ENCODE measurements at places on chromosomes 4 and X.

- DNase-seq: no peak
Measured at GRCh38 chr4:21061902-21062301, 361.6 kb downstream of the PACRGL start.

- no peak for DNase-seq
Measured at GRCh38 chr4:158667651-158668198, 4.0 kb downstream of the C4orf46 start.

DNA sequence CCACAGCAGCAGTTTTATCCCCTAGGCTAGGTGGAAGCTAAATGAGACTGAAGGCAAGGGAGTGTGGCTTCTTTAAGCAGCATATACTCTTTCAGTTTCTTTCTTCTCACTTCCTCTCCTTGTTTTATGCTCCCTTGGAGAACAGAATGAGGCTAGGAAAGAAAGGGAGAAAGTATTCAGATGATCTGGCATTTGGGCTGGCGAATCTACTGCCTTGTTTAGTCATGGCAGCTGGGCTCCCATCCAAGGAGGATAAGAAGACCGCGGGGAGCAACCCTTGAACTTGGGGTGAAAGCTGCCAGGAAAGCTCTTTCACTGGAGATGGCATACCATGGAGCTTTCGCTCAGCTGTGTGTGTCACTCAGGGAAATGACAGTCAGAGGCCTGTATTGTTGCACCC, 72.1 kb downstream of the ARHGEF38 start:
- no peak for DNase-seq

DNA sequence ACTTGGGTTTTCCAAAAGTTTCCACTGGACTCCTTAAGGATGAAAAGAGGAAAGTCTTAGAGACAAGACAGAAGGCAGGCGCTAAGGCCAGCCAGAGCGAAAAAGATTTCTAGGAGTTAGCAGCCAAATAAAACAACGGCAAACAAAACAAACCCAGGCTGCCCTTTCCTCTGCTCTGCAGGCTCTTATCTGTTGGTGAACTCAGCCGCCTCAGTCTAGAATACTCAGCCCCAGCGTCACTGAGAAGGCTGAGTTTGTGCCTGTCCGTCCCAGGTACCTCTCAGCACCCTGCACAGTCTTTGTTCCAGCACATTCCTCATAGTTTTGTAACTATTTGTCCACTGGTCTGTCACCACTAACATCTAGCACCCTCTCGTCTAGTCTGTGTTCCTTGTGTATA, 75.6 kb upstream of the FAM9C start:
- DNase-seq: no peak

DNA sequence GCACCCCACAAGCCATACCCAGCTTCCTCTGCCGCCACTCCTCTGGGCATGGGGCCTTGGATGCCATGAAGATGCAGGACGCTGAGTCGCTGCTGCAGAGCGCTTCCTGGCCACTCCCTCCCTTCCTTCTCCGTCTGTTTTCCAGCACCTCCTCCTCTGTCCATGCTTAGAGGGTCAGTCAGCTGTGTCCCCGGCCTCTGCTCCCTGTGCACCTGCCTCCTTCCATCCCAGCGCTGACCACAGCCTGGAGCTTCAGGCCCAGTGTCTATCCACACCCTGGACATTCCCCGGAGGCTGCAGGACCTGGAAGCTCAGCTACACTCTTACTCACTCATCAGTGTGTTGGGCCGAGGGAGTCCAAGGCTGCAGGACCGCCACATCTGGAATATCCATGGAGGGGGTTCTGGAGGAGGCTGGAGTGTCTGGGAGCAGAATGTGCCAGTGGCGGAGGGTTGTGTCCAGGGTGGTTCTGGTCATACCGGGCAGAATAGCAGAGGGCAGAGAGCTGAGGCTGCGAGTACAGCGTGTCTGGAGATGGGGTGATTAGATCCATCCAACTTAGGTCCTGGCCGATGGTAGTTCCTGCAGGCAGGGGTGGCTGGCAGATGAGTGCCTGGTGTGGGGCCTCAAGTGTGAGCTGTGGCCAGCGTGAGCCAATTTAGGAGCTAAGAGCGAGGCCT, 58.6 kb upstream of the ADRA2C start:
- no peak for DNase-seq

DNA sequence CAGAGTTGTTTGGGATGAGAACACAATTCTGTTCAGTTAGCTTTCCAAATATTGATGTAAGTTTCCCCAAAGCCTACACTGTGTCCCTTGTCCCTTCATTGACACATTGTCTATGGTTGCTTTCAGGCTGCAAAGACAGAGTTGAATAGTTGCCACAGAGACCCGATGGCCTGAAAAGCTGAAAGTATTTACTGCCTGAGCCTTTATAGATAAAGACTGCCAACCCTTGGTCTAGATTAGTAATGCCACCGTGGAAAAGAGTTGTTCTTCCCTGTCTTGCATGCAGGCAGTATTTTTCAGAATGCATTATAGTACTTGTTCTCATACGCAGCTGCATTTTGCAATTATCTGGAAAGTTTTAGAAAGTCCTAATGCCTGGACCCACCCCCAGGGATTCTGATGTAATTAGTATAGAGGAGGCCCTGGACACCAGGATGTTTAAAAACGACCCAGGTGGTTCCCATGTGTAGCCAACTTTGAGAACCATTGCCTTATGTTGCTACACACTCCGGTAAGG, 180.8 kb downstream of the FRMPD4 start:
- DNase-seq: no peak

- DNase-seq: no peak
Measured at GRCh38 chr4:138406876-138407275, 164.7 kb upstream of the SLC7A11 start.

GRCh38 chr4:3476341-3476747, 13.2 kb downstream of the DOK7 start:
- no peak for DNase-seq

GRCh38 chr4:171203425-171203824, 609.8 kb upstream of the GALNTL6 start:
- no peak for DNase-seq

GRCh38 chrX:133670383-133670782, 255.1 kb upstream of the GPC4 start:
- no peak for DNase-seq

GRCh38 chrX:132776486-132777210, 181.8 kb downstream of the HS6ST2 start:
- DNase-seq: no peak

GRCh38 chr4:112231779-112232713, at the start of gene AP1AR:
TSS of gene AP1AR (plus strand) at chr4:112231787. CDS start at chr4:112232092, 305 bp downstream.
- peak; percentile 74 for DNase-seq

GRCh38 chr4:126766241-126766640, 866.5 kb upstream of the INTU start:
- no peak for DNase-seq

DNA sequence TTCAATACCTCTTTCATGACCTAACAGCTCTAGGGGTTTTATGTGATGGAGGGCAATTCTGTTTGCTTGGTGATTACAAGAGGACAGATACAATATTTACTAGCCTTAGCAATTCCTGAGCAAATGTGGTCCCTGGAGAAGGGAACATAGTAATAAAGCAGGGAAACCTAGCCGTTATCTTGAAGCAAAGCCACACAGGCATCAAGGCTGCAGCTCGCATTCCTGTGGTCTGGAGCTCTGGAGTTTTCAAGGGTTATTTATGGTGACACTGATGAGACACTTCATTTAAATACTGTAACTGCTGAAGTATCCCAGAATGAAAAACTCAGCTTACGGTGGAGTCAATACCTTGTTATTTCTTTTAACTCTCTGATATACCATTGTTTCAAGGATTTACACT, 66.8 kb downstream of the AFF2 start:
- no peak for DNase-seq

DNA sequence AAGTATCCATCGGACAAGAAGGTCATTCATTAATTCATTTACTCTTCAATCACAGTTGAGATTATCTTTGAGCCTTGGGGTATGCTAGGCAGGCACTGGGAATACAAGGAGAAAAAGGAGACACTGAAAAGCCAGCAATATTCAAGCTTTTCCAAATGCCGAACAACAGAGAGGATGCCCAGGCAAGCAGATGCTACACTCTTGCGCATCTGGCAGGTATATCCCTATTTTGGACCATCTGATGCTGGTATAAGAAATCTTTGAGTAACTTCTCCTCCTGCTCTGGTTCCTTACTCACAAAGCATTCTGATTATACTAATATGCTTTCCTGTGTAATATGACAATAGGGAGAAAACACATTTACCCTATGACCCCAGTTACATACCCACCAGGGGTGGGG, 354.9 kb downstream of the CBLL2 start:
- DNase-seq: no peak

DNA sequence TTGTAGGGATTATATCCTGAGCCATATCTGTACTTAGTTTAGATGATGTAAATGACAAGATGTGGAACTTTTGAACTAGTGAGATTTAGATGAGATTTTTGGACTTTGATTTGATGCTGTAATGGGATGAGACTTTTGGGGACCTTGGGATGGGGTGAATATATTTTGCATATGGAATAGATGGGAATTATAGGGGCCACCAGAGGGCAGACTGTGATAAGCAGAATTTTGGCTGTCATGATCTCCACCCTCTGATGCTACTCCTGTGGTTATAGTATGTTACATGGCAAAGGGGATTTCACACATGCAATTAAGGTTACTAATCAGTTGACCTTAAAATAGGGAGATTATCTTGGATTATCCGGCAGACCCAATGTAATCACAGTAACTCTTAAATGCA, 214.0 kb upstream of the NHS start:
- no peak for DNase-seq

DNA sequence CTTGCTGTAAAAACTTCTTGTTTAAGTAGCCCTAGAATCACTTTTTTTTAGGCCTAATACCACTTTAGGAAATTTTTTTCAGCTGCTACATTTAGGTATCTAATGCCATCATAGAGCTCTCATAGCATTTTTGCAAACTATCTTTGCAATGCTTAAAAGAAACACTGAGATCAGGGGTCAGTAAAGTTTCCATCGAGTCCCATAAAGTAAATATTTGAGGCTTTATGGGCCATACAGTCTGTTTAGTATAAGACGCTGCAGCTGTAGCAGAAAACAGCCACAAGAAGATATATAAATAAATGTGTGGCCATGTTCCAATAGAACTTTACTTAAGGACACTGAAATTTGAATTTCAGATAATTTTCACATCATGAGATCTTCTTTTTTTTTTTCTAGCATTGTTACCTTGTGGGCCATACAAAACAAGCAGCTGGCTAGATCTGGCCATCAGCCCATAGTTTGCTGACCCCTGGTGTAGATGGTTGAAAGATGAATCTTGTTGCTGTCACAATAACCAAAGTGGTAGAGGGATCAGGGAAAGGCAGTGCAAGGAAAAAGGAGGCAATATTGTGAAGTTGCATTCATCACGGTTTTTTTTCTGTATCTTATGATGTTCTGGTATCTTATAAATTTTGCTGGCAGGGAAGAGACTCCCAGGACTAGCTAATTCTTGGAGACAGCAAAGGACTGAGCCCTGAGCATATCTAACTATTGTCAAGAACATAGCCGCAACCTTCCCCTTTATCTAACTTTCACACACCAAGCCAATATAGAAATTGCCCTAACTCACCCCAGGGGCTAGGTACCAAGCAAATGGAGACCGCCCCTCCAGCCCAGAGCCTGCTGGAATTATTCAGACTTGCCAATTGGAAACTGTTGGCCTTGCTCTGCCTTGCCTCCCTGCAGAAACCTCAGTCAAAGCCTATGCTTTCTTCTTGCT, 46.6 kb downstream of the RASGEF1B start:
- DNase-seq: no peak
